SW480 (cell line): ENCODE measurements at places on chromosomes 1 and 21.

- DNase-seq = peak; percentile 8
Measured at GRCh38 chr1:95650631-95651030, 416.6 kb downstream of the RWDD3 start.

GRCh38 chr1:65027666-65028358, 61.5 kb upstream of the JAK1 start:
- DNase-seq = no peak

- no peak for DNase-seq
Measured at GRCh38 chr1:38208716-38209632, 162.4 kb upstream of the POU3F1 start.

DNA sequence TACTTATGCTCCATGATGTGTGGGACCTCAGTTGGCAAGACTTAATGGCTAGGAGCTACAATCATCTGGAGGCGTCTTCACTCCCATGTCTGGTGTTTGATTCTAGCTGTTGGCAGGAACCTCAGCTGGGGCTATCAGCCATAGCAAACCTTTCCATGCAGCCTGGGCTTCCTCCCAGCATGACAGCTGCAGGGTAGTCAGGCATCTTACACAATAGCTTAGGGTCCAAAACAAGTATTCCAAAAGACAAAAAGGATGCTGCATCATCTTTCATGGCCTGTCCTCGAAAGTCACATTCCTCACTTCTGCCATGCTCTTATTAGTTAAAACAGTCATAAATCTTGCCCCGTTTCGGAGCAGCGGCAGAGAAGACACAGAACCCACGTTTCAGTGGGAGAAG, 90.9 kb downstream of the LRRC8C start:
- DNase-seq = no peak

DNA sequence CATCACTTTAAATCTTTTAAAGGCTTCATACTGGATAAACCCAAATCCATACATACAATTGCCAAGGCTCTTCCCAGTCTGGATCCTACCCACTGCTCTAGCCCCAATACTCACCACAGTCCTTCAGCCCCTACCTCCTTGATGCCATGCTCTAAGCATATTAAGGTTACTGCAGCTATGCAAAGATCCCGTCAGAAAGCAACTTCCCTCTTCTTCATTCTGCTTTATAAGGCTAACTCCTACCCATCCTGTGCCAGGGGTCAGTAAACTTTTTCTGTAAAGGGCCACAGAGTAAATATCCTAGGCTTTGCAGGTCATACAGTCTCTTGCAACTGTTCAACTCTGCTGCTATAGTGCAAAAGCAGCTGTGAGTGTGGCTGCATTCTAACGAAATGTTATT, 34.3 kb upstream of the MTF1 start:
- no peak for DNase-seq

- DNase-seq = no peak
Measured at GRCh38 chr1:56964349-56965017, 1.3 kb downstream of the C8B start.

- no peak for DNase-seq
Measured at GRCh38 chr1:37040261-37040660, 5.9 kb upstream of the GRIK3 start.

DNA sequence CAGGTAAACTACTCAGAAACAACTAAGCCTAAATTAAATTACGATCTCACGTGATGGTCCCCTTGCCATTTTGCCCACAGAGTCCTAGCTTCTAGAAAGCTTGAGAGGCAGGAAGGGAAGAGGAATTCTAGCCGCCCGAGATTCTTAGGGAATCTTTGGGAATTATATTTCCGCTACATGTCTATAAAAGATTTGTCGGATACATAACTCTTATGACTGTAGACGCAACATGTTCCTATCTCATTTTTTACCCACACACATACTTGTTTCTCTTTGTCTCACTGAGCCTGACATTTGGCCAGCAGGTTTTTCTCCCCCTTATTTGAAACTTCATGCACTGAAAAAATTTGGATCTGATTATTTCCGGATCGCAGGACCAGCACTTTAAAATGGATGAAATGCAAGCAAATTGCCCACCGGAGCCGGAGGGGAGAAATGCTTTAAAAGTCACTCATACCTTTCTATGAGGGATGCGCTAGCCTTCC, 5.5 kb downstream of the GLIS1 start:
- no peak for DNase-seq

GRCh38 chr1:12415038-12415466, 185.2 kb downstream of the VPS13D start:
- DNase-seq = no peak

DNA sequence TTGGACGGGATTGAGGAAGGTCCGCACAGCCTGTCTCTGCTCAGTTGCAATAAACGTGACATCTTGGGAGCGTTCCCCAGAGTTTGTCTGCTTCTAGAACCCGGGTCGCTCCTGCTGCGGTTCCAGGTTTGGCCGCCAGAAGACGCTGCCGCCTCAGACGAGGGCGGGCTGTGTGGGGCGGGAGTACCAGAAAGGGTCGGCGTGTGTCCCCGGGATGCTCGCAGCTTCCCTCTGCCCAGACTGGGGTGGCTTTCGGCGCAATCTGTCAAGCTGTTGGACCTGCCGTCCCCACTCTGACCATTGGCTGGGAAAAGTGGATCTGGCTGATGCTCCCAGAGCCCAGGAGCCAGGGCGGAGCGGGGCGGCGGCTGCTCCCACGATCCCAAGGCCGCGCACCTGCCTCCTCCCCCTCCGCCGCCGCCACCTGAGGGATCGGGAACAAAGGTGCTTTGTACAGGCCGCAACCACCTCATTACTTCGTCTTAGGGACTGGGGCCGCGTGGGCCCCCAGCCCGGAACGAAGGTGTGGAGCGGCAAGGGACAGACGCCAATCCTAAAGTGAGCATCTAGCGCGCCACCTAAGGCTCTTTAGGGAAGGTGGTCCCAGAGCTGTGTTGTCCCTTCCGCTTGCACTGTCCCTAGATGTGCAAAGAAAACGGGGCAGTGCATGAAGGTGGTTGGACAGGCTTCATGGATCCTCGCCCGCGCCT, 683 bp upstream of the EFNA4 start:
- peak; percentile 82 for DNase-seq

DNA sequence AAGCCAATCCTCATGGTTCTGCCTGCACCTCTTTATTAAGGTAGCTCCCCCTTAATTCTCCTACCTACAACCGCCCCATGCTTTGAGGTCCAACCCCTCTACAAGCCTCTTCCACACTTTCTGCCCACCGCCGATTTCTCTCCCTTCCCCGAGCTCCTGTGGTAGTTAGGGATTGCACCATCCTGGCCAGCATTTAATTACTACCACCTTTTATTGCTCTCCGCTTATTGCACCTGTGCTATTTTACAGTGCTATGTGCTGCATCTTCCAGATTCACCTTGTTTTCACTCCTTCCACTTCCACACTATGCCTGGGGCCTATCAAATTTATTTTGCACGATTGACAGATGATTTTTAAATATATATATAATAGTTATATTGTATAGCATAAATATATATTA, 29.3 kb upstream of the DNAJC11 start:
- DNase-seq = no peak

DNA sequence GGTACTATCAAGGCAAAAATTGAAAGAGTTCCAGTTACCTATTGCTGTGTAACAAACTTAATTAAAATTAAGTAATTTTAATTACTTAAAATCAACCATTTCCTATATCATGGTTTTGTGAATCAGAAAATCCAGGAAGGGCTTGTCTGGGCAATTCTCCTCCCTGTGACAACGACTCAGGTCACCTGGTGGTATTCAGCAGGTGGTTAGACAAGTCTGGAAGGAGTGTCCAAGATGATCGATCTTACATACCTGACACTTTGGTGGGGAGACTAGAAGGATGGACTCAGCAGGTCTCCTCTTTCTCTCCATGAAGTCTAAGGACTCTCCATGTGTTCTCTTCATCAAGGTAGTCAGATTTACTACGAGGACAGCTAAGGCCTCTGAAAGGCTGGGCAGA, 22.9 kb downstream of the SERPINC1 start:
- DNase-seq = no peak

DNA sequence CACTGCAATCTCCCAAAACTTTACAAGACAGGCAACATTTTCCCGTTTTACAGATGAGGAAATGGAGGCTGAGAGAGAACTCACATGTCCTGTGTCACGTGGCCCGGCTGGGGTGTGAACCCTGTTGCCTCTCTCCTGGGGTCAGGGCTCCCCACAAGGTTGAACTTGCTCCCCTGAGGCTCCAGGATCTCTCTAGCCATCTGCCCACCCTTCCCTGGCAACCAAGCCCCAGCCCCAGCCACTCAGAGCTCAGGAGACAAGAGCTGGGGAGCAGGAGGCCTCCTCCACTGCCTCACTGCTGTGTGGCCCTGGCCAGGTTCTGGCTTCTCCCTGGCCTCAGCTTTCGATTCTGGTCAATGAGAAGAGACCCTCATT, 11.8 kb downstream of the LAPTM5 start:
- no peak for DNase-seq

GRCh38 chr1:116508984-116509980, 61.5 kb downstream of the CD58 start:
- DNase-seq = peak; percentile 97

DNA sequence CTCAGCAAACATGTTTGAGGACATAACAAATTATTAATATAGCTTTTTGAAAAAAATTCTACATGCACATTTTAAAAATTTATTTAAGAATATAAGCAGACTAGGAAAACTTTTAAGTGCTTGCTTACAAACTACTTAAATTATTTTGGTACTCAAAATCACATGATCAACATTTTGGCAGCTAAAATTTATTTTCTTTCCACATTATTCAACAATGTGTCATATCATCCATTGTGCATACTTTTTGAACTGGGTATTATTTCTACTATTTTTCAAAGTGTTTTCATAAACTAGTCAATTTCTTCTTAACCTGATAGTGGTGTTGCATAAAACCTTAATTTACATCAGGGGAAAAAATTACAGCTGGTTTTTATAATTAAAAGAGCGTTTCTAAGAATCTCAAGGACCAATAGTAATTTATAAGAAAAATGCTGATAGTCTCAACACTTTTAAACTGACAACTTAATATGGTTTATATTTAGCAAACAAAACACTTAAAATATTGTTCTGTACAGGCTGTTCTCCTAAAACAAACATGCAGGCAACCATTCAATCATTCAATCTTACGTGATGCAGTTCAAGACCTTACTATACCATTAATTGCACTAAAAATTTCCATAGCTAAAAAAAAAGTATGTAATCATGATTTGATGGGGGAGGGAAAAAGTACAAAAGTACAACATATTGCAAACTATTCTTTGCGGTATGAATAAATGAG, 105.0 kb downstream of the GPATCH2 start:
- DNase-seq = no peak

DNA sequence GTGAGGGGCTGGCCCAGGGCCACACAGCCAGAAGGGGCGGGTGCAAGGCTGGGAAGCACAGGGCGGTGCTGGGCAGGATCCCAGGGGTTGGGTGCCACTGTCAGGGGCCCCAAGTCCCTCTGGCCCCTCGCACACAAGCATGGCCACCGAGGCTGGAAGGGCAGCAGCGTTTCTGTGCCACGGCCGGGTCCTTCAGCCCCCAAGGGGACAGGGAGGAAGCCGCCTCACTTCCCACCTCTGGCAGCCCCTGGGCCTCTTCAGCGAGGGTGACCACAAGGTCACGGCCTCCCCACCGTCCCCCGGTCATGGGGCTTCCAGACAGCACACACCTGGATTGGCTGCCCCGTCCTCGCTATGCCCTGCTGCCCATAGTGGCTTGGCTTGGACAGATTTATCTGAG, 77.1 kb upstream of the TTC34 start:
- DNase-seq = no peak
